Common myeloid progenitor, CD34-positive (primary cell): ENCODE measurements at places on chromosomes 2 and 18.

GRCh38 chr18:9494778-9495331 is 19.5 kb downstream of the RALBP1 start:
- no peak for DNase-seq

- DNase-seq = peak; percentile 98
These were observed 133.5 kb downstream of the SPTBN1 start for GRCh38 chr2:54589340-54590215.

- no peak for DNase-seq
These were observed 106.7 kb downstream of the FOXI3 start for GRCh38 chr2:88345842-88346241.

- DNase-seq = no peak
These were observed 130.6 kb downstream of the CCDC85A start for GRCh38 chr2:56314371-56314770.

GRCh38 chr18:28398471-28398870 is 221.5 kb upstream of the CDH2 start:
- no peak for DNase-seq

- peak; percentile 0 for DNase-seq
These were observed 460.5 kb downstream of the ERBB4 start for GRCh38 chr2:212078103-212078502.

GRCh38 chr2:33488715-33489540 is 12.5 kb downstream of the RASGRP3 start:
- DNase-seq = no peak

- DNase-seq = no peak
These were observed 7.6 kb downstream of the WDR35 start for GRCh38 chr2:19982268-19982667.

- DNase-seq = no peak
These were observed 11.0 kb downstream of the FBLN7 start for GRCh38 chr2:112149194-112149593.

DNA sequence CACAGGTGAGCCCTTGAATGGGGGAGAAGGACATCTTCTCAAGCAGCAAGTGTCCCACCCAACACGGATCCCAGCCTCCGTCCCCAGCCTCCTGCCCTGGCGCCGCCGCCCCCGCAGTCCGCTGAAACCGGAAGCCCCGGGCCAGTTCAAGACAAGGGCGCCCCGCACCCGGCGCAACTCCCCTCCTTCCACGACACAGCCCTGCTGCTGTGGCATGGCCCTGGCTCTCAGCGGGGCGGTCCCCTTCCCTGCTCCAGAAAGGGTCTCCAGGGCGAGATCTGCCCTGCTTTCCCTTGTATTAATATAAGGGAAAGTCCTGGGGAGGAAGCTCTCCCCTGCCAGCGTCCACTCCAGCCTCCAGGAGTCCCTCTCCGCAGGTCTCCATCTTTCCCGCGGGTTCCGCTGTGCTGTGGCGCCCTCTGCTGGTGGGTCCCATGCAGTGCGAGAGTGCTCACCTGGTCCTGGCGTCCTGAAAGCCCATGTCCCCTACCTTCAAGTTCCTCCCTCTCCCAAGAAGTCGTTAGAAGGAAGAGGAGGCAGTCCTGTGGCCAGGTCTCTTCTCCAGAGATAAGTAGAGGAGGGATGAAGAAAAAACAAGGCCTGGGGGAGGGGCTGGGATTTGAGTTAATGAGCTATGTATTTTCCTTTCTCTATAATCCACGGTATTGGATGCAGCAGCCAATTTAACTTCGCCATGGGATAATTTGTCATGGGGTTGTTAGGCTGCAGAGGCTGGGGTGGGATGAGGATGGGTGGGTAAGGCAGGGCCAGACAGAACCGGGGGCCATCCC is 176.0 kb downstream of the SMAD2 start:
- peak; percentile 30 for DNase-seq

- no peak for DNase-seq
These were observed 68.1 kb upstream of the ZNF804A start for GRCh38 chr2:184530239-184530638.

DNA sequence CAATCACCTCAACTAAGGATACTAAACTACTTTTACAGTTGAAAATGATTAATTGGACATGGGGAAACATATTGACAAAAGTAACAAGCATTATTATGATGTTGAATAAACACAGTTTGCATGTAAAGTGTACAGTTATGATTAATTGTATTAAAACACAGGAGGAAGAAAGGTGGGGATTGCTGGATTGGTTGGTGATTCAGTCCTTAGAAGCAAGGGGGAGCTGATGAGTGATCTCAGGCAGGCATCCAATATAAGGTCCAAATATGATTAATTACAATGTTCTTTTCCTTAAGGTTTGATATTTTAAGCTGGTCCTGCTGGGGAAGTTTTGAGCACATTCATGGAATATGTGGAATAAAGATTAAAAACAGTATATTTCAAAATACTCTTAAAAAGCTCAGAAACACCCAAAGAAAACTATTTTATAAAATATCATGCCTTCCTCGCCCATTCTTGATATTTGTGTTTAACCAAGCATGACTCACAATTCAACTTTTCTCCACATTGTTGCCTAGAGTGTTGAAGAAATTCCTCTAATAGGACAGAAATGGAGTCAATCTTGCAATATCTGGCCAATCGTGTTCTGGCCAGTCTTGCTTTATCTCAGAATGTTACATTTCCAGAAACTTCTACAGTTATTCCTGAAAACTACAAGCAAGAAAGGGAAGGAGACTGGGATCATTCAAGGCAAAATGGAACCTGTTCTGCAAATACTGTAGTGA is 268.2 kb downstream of the RPIA start:
- DNase-seq = peak; percentile 19

GRCh38 chr2:233210843-233211547 is 40.5 kb upstream of the ATG16L1 start:
- DNase-seq = no peak

GRCh38 chr2:232439758-232440135 is 16.2 kb upstream of the ALPI start:
- DNase-seq = no peak

DNA sequence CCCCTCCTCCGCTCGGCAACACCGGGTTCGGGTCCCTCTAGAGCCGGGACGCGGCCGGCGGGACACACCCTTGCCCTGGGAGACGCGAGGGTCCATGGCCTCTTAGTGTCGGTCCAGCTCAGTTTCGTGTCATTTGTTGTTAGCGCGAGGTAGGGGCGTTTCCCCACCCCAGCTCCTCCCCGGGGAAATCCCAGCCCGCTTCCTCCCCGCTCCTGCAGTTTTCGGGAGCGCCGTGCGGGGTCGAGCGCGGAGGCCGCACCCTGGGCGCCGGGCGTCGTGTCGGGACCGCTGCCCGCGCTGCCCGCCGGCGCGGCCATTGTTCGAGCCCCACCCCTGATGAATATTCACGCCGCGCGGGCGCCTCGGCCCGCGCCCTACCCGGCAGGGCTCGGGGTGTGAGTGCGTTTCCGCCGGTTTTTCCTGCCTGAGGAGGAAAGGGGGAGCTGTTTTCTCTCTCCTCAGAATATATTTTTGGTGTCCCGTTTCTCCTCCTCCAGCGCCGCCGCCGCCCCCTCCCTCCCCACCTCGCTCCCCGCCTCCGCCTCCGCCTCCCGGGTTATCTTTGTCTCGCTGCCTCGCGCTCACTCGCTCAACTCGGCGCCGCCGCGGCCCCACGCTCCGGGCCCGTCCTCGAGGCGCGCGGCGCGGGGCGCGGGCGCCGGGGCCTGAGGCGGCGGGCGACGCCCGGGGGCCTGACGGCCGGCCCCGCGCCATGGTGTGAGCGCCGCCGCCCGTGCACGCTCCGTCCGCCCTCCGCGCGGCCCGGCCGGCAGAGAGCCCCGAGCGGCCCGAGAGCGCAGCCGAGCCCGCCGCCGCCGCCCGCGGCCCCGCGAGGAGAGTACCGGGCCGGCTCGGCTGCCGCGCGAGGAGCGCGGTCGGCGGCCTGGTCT is at the start of gene MAP4K4:
Gene MAP4K4, plus strand, starts transcription at position 584 of the 890 bp plus-strand sequence. CDS start 374 bp downstream, outside the sequence.
- DNase-seq = peak; percentile 70

GRCh38 chr2:227462972-227463931 is 8.7 kb upstream of the AGFG1 start:
- DNase-seq = no peak

DNA sequence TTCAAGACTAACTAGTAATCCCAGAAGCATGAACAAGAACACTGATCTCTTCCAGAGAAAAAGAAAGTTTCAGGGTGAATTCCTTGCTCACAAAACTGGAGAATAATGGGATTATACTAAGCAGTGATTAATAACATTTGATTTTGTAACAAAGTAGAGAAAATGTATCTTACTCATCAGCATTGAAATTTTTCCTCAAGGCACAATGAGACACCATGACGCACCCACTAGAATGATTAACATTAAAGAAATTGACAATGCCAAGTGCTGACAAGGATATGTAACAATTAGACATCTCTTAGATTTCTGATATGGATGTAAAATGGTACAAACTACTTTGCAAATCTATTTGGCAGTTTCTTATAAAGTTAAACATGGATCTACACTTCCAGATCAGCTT is 101.1 kb upstream of the EPHA4 start:
- no peak for DNase-seq

- DNase-seq = no peak
These were observed 241.3 kb downstream of the RBM43 start for GRCh38 chr2:151020411-151020810.

- DNase-seq = no peak
These were observed 42.7 kb downstream of the SLC4A5 start for GRCh38 chr2:74300506-74300905.

DNA sequence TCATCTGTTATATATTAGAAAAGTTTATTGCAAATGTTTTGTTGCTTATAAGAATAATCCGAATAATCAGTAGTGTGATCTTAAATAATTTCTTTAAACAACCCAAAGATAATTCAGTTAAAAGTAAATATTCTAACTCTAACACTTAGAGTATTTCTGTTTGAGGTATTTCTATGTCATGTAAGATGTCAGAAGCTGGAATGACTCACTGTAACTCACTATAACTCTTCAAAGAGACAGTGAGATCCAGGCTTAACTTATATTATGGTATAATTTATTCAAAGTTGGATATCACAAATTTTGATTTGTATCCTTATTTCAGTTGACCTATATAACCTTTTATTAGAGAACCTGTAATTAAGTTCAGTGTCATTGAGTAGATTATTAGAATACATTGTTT is 6.9 kb downstream of the MBD5 start:
- DNase-seq = no peak

GRCh38 chr2:170887896-170888295 is 41.2 kb upstream of the GORASP2 start:
- DNase-seq = no peak
